CD4-positive, alpha-beta T cell treated with Interleukin-17A for 1 hour (primary cell): ENCODE measurements at places on chromosomes 2 and 18.

GRCh38 chr2:239544918-239545465, 144.2 kb upstream of the HDAC4 start:
- DNase-seq, result peak; percentile 63

DNA sequence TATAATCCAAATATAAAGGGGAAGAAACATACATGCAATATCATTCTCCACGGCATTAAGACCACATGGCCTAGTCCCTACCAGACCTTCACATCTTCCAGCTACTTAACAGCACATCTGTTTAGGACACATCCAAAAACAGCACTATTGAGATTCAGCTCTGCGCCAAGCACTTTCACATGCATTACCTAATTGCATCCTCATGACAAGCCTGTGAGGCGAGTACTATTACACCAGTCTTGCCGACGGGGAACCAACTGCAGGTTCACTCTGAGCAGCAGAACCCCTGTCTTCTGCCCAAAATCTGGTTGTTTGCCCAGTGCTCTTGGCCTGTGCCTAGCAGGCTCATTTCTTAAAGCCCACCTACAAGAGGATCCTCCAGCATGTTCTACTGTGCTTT, 66.7 kb downstream of the AAK1 start:
- DNase-seq, result no peak

DNA sequence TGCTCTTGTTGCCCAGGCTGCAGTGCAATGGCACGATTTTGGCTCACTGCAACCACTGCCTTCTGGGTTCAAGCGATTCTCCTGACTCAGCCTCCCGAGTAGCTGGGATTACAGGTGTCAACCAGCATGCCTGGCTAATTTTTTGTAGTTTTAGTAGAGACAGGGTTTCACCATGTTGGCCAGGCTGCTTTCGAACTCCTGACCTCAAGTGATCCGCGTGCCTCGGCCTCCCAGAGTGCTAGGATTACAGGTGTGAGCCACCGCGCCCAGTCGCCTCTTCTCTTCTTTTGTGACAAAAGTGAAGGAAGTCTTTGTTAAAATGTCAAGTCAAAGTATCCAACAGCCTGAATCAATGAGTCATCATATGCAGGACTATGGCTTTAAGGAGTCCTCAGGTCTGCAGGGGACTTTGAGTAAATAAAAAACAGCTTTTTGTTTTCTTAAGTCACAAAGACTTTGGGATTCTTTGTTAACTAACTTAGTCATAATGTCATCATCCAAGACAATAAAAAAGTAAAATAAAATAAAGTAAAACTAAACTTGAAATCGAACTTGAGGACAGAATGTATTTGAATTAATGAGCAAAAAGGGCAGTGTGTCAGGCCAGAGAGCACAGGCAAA, 1153.2 kb downstream of the SUCLG1 start:
- DNase-seq, result no peak

DNA sequence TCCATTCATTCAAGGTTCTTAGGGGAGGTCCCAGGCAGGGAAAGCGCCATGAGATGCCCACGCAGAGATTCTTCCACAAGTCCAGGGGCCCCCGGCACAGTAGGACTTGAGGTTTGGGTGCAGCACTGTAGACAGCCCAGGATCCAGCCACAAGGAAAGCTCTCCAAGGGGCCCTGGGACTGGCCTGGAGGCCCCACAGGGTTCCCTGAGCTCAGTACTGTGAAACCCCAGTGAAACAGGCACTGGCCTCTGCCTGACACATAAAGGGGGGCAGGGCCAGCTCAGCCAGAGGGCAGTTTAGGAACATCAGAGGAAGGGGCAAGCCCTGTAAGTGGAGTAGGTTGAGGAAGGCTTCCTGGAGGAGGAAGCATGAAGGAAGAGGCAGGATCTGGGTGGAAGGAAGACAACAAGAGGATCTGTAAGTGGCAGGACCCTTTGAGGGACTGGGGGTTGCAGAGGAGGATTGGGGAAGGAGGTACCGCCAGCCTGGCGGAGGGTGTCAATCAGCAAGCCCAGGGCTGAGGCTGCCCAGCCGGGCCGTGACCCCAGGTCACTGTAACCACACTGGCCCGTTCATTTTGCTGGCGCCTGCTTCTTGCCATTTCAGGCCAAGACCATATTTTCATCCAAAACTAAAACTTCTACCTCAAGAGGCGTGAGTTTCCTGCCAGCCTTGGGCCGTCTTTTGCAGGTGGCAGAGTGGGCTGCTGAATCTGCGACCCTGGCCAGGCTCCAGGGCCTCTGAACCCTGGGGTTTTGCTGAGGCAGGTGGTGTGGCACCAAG, 175.2 kb downstream of the SMAD7 start:
- no peak for DNase-seq
